ENCODE measurements at places on chromosomes 7 and 10.

DNA sequence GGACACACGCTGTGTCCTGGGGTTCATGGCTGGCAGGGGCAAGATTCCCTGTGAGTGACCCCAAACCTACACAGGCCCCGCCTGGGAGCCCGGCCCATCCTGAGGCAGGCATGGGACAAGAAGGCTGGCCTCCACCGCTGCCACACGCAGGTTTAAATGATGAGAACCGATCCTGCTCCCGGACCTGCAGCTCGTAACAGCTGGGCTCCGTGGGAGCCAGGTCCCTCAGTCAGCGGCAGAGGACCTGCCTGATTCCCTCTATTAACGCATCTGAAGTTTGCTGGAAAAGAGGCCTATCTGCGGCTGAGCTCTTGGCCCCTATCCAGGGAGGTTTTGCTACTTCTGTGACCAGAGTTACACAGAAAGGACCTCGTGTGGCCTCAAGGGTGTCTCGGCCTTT is 112.3 kb downstream of the VIPR2 start:
- DNase-seq = no peak

- no peak for DNase-seq
Measured at GRCh38 chr7:39086638-39087360, 109.1 kb downstream of the POU6F2 start.

GRCh38 chr7:94028768-94029167 is 24.6 kb upstream of the BET1 start:
- DNase-seq = no peak

DNA sequence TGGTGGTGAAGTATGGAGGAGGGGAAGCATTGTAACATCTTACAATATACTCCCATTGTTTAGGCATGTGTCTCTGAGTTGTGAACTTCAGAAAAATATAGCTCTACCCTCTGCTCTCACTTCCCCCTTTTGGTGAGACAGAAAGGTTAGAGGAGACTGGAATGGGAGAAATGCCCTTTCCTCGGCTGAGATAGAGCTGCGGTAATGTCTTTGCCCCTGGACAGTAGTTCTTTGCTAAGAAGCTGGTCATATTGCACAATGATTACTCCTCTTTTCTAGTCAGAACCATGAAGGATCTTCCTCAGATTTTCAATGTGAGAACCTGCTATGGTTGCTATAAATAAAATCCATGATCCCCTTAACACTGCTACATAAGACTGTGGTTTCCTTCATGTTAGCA is 171.0 kb downstream of the SEM1 start:
- DNase-seq = no peak

DNA sequence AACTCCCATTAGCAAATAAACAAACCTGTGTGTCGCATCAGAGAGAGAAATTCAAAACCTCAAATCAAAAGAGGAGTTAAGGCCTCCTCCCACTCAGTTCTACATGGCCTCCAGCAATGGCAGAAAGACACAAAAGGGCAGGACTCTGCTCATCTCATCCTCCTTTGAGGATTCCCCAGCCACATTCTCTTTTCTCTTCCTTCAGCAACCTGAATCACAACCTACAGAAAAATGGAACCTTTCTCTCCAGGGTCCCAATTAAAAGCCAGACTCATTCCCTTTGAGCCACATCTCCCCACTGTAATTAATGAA is 7.9 kb downstream of the OSBPL3 start:
- DNase-seq = no peak

DNA sequence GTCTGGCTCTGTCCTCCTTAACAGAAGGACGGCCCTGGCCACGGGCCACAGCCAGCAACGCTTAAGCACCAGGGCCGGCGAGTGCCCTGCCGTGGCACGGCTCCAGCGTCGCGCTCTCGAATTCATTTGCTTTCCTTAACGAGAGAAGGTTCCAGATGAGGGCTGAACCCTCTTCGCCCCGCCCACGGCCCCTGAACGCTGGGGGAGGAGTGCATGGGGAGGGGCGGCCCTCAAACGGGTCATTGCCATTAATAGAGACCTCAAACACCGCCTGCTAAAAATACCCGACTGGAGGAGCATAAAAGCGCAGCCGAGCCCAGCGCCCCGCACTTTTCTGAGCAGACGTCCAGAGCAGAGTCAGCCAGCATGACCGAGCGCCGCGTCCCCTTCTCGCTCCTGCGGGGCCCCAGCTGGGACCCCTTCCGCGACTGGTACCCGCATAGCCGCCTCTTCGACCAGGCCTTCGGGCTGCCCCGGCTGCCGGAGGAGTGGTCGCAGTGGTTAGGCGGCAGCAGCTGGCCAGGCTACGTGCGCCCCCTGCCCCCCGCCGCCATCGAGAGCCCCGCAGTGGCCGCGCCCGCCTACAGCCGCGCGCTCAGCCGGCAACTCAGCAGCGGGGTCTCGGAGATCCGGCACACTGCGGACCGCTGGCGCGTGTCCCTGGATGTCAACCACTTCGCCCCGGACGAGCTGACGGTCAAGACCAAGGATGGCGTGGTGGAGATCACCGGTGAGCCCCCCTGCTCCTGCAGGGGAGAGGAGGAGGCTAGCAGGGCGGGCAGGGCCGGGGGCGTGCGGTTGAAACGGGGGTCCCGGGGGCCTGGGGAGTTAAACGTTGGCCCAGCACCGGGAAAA is at the start of gene HSPB1:
Gene HSPB1 (plus strand): TSS at position 327 of the 855 bp plus-strand sequence. CDS start 40 bp downstream, at position 367.
- DNase-seq = peak; percentile 52

- DNase-seq = no peak
Measured at GRCh38 chr7:74372511-74373111, 81.1 kb upstream of the GTF2IRD1 start.

GRCh38 chr10:77577666-77578229 is 59.9 kb downstream of the KCNMA1 start:
- DNase-seq = no peak

DNA sequence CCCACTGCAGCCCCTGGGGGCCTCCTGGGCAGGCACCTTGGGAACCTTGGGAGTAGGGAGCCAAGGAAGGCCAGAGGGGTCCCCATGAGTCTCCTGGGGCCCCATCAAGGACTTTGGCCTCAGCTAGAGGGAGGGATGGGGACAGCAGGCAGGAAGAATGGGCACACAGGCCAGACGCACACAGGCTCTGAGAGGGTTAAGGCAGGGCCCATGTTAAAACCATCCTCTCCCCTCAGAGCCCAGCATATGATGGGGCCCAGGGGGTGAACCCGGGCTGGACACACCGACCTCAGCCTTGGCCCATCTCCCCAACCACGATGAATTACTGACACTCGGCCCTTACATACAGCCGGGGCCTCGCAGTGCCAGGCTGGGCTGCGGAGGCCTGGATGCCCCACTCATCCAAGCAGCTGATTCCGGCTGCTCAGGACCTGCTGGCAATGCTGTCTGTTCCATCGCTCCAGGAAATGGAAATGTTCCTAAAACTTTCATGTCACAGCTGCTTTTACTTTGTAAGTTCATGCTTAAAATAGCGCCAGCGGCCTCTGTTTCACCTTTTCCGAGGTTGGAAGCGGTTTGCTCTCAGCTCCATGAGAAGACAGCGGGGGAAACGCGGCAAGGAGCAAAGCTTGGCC is 17.3 kb upstream of the INPP5A start:
- DNase-seq = no peak

GRCh38 chr10:51965451-51965850 is 266.1 kb upstream of the CSTF2T start:
- DNase-seq = no peak

GRCh38 chr7:29194206-29194593 is 375 bp upstream of the CHN2 start:
- no peak for DNase-seq

DNA sequence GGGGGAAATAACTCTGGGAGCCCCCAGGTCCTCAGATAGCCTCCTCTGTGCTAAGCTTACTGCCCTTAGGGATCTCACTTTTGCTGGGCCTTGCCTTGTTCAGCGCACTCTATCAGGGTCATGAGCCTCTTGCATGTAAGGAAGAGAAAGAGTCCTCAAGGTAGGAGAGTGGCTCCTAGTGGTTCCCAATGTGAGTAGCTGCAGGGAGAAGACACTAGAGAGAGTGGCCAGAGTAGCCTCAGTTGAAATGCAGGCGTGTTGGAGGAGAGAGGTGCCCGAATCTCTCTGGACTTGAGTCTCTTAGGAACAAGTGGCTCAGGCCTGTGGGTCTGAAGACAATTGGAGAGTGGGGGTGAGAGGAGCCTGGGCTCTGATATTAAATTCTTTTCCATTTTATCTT is 94.3 kb upstream of the SORCS3 start:
- no peak for DNase-seq

DNA sequence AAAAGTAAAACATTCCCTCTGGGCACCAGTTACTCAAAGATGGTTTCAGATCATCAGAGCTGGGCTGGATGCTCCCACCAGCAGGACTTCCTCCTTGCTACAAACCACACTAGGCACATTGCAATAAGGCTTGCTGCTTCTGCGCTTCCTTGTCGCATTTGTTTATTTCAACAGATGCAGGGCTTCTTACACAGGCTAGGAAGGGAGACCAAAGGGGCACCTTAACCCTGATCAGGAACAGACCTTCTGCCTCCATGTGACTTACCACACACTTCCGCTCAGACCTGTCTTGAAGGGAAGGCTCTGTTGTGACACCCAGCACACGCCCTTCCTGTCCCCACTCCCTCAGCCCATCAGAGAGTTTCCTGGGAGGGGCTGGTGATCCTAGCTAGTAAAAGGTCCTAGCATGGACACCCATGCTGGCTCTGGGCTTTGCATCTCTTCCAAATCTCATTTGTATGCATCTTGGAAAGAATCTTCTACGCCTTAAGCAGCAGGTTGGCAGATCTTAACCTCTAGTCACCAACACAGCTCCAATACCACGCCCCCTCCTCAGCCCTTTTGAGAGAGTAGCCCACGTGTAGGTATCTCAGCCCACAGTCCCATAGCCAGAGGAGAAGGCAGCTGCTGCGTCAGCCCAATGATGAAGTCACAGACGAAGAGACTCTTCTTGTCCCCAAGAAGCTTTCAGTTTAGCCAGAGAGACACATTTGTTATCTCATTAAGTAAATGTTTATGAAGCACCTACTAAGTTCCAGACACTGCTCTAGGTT is 47.1 kb upstream of the SVIL start:
- DNase-seq = peak; percentile 32

GRCh38 chr10:31953080-31953479 is 24.4 kb upstream of the ARHGAP12 start:
- no peak for DNase-seq

DNA sequence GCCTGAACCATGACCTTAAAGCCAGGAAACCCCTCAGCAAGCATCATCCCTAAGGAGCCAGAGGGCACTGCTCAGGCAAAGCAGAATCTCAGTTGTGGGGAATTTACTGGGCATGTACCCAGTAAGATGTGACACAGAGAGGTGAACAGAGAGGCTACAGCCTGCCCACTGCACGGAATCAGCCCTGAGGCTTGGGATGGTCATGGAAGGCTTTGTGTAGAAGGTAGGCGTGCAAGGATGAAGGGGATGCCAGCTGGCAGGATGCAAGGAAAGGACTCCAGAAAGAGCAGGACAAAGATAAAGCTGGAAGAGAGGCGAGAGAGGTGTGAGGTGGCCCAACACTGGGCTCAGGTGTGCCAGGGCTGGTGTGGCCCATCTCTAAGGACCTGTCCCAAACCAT is 2.4 kb upstream of the AIFM2 start:
- DNase-seq = no peak

- no peak for DNase-seq
Measured at GRCh38 chr7:113652501-113652900, 266.3 kb downstream of the PPP1R3A start.

- DNase-seq = no peak
Measured at GRCh38 chr10:63554657-63555056, 33.5 kb downstream of the REEP3 start.

DNA sequence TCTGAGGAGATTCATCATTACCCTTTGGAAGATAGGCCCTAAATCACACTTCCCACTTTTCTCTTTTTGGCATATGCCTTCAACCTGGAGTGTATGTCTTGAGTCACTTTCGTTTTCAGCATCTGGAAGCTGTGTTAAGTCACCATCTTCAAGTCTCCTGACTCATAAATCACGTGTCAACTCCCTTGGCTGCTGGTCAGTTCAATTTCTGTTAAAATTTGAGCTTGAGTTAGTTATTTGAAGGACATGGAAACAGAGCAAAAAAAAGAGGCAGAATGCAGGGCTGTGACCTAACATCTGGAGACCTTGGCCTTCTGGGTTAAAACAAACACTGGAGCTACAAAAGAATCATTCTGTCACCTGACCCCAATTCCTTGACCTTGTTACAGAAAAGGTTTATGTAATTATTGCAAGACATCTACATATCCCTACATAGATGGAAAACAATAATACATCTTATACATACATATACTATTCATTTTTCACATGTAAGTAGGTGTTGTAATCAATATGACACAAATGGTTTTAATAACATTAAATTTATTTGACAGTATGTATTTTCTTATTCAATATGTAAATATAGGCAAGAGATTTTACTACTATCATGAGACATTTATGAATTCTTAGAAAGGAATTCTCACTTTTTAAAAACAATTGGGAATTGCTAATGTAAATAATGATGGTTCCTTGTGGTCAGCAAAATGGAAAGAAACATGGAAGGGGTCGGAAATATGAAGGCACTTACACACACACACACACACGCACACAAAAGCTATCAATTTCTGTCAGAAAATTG is 169.7 kb upstream of the PHYHIPL start:
- DNase-seq = no peak

- no peak for DNase-seq
Measured at GRCh38 chr10:121983852-121984251, 5.1 kb upstream of the TACC2 start.

DNA sequence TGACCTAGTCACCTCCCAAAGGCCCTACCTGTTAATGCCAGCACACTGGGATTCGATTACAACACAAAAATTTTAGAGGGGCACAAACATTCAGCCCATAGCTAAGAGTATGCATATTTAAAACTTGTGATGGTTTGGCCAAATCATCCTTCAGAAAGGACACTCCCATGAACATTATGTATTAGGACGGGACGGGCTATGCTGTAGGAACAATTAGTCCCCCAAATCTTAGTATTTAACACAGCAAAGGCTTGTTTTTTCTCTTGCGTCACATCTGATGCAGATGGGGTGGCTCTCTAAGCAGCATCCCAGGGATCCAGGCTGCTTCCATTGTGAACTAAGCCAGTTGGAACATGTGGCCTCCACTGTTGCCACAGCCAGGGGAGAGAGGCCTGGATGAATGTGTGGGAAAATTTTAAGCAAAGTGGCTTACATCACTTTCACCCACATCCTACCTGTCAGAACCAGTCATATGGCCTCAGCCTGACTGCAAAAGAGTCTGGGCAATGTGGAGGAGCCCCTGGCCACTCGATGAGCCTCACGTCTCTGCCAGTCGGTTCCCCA is 26.6 kb downstream of the CHST3 start:
- no peak for DNase-seq

DNA sequence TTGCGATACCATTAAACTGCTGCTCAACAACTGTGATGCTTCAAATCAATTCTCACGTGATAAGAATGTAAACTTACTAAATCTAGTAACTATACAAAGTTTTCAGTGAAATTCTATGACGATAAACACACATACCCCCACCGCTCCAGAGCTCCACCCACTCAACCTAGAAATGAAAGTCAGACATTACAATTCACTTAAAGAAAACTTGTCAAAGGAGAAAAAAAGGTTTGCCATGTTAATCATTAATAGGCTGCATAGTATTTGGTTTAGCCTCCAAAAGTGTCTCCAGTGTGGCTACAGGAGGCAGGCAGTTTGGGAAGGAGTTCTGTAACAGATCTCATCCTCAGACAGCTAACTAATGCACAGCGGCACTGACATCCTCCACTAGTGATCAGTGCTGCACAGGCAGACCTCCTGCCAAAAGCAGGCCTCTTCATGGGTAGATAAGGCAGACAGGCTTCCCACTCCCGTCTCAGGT is 3.1 kb downstream of the HERPUD2 start:
- DNase-seq = no peak

GRCh38 chr10:30861221-30861620 is 170.4 kb downstream of the ZNF438 start:
- DNase-seq = no peak
